ENCODE measurements at places on chromosomes 1 and 21. TPM values are rescaled to one million over a fixed set of nuclear protein-coding genes. Genes with fewer than 3 reads are reported as not detected.

GRCh38 chr1:164803366-164803765 is 244.4 kb downstream of the PBX1 start:
- no peak for DNase-seq
- H3K4me3 ChIP-seq, result no peak overlapping the region
- no peaks in the 10 kb centered on the region for H3K36me3 ChIP-seq
- H3K27me3 ChIP-seq, result no peaks in the 10 kb centered on the region

GRCh38 chr1:33306653-33307493 is 14.0 kb downstream of the A3GALT2 start:
- DNase-seq, result no peak
- peaks cover 7% of the 10 kb centered on the region for H3K4me1 ChIP-seq

DNA sequence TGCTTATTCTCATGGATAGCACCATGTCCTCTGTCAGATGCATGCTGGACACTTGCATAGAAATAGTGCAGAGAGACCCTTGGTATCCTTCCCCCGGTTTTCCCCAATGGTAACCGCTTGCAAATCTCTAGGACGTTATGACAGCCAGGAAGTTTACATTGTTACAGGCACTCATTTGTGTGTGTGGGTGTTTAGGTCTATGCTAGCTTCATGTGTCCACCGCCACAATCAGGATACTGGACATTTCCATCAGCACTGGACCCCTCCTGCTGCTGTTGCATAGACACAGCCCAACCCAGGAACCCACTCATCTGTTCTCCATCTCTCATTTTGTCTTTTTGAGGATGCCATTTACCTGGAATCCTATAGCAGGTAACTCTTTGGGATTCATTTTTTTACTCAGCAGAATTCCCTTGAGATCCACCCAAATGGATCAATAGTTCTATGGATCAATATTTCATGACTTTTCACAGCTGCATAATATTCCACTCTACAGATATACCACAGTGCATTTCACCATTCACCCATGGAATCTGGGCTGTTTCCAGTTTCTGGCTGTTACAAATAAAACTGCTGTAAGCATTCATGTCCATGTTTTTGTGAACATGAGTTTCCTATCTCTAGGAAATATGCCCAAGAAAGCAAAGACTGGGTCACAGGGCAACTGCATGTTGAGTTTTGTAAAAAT is 6.6 kb upstream of the WNT9A start:
- H3K4me3 ChIP-seq, result no peak overlapping the region
- H3K4me1 ChIP-seq, result no peaks in the 10 kb centered on the region
- no peaks in the 10 kb centered on the region for H3K36me3 ChIP-seq
- no peak overlapping the region for H3K27ac ChIP-seq
- H3K27me3 ChIP-seq, result peaks cover 23% of the 10 kb centered on the region
- DNase-seq, result no peak

GRCh38 chr1:30704271-30704670 is 19.1 kb downstream of the MATN1 start:
- no peak overlapping the region for H3K27ac ChIP-seq
- no peaks in the 10 kb centered on the region for H3K36me3 ChIP-seq
- no peaks in the 10 kb centered on the region for H3K4me1 ChIP-seq
- peaks cover 2% of the 10 kb centered on the region for H3K27me3 ChIP-seq
- H3K4me3 ChIP-seq, result no peak overlapping the region

DNA sequence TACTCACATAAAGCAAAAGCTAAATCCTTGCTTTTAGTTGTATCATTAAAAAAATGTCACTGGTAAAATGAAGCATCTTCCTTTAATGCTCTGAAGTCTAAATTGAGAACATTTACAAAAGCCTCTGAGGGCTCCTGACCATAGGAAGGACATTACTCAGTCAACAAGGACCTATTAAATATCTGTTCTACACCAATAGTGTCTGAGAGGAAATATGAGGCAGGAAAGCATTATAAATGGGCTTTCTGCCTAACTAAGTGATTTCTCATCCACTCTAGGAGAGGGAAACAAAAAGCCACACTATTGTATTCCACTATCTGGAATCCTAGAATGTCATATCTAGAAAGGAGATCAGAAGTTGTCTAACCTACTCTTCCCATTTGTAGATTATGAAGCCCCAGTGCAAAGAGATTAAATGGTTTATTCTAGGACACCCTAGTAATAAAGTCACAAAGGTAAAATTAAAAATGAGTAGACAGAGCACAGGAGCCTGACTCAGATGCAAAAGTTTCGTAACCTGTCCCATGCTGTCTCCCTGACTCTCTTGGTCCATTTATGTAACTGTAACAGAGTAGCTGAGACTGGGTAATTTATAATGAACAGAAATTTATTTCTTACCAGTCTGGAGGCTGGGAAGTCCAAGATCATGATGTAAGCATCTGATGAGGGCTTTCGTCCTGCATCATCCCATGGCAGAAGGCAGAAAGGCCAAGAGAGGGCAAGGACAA is 17.6 kb downstream of the RGS1 start:
- H3K4me3 ChIP-seq, result no peak overlapping the region
- H3K4me1 ChIP-seq, result no peaks in the 10 kb centered on the region
- no peaks in the 10 kb centered on the region for H3K36me3 ChIP-seq
- H3K27me3 ChIP-seq, result peaks cover 1% of the 10 kb centered on the region
- no peak overlapping the region for H3K27ac ChIP-seq

- DNase-seq, result no peak
- H3K4me3 ChIP-seq, result no peak within 1 kb of the TSS
- no peaks in the 10 kb centered on the region for H3K4me1 ChIP-seq
- peaks cover 18% of the 10 kb centered on the region for H3K27me3 ChIP-seq
- H3K27ac ChIP-seq, result no peak within 1 kb of the TSS
These were observed at the start of gene TSPEAR for GRCh38 chr21:44711327-44712202. TSS of gene TSPEAR (minus strand) at chr21:44711572. CDS start at chr21:44711514, 58 bp downstream.

GRCh38 chr21:33124889-33125288 is 54.9 kb downstream of the OLIG1 start:
- no peak for DNase-seq
- no peak overlapping the region for H3K27ac ChIP-seq
- H3K36me3 ChIP-seq, result no peaks in the 10 kb centered on the region

DNA sequence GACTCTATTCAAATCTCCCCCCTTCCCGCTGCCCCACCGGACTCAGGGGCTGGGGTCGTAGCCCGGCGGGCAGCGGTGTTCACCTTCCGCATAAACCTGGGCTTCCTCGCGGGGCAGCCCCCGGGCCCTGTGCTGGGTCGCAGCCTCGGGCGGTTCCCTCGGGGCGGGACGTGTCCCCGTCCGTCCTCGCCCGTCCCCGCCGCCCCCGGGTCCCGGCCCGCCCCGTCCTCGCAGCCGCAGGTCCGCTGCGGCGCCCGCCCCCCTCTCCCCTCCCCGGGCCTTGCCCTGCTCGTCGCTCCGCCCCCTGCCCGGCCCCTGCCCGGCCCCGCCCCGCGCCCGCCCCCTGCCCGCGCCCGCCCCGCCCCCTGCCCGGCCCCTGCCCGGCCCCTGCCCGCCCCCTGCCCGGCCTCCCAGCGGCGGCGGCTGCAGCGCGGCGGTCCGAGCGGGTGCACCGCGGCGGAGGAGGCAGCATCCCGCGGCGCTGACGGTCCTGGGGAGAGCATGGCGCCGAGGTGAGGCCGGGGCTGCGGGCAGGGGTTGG is at the start of gene COL18A1:
TSS of gene COL18A1 (plus strand) at position 436 of the 541 bp plus-strand sequence. CDS start at position 502, 66 bp downstream.
- H3K27ac ChIP-seq, result no peak within 1 kb of the TSS
- DNase-seq, result no peak
- no peak within 1 kb of the TSS for H3K4me3 ChIP-seq
- peaks cover 15% of the 10 kb centered on the region for H3K4me1 ChIP-seq
- H3K27me3 ChIP-seq, result peaks cover 25% of the 10 kb centered on the region
- no peaks in the 10 kb centered on the region for H3K36me3 ChIP-seq

- no peaks in the 10 kb centered on the region for H3K27me3 ChIP-seq
- H3K36me3 ChIP-seq, result no peaks in the 10 kb centered on the region
- H3K4me3 ChIP-seq, result no peak overlapping the region
These were observed 303.6 kb downstream of the LMX1A start for GRCh38 chr1:165052936-165053335.

GRCh38 chr1:42730988-42731387 is 9.0 kb downstream of the CLDN19 start:
- no peaks in the 10 kb centered on the region for H3K36me3 ChIP-seq
- H3K27ac ChIP-seq, result no peak overlapping the region
- H3K4me1 ChIP-seq, result no peaks in the 10 kb centered on the region
- H3K4me3 ChIP-seq, result no peak overlapping the region
- no peaks in the 10 kb centered on the region for H3K27me3 ChIP-seq

DNA sequence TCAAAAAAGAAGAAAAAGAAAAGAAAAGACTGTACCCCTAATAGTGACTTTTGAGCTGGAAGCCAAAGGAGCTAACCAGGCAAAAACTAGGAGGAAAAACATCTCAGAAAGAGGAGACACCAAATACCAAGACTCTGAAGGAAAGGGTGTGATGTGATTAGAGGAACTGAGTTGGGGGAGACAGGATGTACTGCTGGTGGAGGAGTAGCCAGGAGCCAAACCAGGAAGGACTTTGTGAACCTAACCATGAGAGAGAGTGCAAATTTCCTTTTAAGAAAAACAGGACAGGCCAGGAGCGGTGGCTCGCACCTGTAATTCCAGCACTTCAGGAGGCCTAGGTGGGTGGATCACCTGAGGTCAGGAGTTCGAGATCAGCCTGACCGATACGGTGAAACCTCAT is 4.1 kb upstream of the RBP7 start:
- no peak overlapping the region for H3K4me3 ChIP-seq
- peaks cover 17% of the 10 kb centered on the region for H3K4me1 ChIP-seq
- H3K27ac ChIP-seq, result no peak overlapping the region
- H3K36me3 ChIP-seq, result no peaks in the 10 kb centered on the region
- DNase-seq, result no peak

- H3K36me3 ChIP-seq, result no peaks in the 10 kb centered on the region
- no peaks in the 10 kb centered on the region for H3K4me1 ChIP-seq
- H3K27ac ChIP-seq, result no peak overlapping the region
- DNase-seq, result no peak
These were observed 134.7 kb downstream of the HLX start for GRCh38 chr1:221013691-221014660.

DNA sequence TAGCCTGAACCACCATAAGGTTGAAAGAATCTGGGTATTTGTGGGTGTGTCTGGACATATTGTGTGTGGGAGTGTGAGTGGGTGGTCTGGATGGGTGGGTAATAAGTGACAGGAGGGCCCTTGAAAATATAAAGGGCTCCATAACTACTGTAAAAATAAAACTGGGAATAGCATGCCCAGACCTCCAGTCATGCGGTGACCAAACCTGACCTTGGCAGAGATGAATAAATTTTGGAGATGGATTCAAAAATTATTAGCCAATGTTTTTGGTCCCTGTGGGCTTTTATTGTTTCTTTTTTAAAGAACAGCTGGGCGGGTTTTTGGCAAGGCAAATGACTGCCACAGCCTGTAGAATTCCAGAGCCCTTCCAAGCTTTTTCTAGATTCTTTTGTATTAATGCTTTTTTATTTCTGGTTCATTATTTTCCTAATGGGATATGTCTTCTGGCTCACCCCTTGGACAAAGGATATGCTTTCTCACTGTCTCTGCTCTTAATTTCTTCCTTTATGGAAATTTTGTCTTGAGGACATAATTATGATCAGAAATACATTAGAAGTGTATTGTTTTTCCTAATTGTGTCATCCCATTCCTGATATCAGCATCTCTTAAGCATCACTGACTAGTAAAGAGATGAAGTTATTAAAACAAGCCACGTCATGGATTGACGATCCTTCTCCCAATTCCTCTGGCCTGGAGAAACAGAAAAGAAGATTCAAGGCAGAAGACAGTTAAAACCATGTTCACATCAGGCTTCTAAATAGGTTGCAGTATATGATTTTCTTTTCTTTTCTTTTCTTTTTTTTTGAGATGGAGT is 69.5 kb downstream of the NTMT2 start:
- H3K4me3 ChIP-seq, result no peak overlapping the region
- no peak overlapping the region for H3K27ac ChIP-seq
- H3K36me3 ChIP-seq, result no peaks in the 10 kb centered on the region
- DNase-seq, result no peak
- peaks cover 2% of the 10 kb centered on the region for H3K27me3 ChIP-seq

DNA sequence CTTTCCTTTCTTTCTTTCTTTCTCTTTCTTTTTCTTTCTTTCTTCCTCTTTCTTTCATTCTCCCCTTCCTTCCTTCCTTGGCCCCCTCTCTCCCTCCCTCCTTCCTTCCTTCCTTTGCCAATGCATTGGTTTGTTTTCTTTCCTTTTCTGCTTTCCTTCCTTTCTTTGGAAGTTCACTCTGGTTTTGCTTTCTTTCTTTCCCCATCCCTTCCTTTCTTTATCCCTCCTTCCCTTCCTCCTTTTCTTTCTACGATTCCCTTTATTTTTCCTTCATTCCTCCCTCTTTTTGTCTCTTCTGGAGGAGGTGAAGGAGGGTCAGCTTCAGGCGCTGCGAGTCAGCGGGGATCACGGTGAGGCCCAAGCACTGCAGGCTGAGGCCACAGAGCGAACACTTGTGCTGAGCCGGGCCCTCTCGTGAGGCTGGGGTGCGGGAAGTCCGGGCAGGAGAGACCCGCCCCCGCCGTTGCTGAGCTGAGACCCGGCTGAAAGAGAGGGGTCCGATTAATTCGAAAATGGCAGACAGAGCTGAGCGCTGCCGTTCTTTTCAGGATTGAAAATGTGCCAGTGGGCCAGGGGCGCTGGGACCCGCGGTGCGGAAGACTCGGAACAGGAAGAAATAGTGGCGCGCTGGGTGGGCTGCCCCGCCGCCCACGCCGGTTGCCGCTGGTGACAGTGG is 1.5 kb downstream of the SIM2 start:
- no peaks in the 10 kb centered on the region for H3K4me1 ChIP-seq
- H3K27me3 ChIP-seq, result peaks cover 25% of the 10 kb centered on the region
- H3K27ac ChIP-seq, result no peak overlapping the region
- no peak for DNase-seq

DNA sequence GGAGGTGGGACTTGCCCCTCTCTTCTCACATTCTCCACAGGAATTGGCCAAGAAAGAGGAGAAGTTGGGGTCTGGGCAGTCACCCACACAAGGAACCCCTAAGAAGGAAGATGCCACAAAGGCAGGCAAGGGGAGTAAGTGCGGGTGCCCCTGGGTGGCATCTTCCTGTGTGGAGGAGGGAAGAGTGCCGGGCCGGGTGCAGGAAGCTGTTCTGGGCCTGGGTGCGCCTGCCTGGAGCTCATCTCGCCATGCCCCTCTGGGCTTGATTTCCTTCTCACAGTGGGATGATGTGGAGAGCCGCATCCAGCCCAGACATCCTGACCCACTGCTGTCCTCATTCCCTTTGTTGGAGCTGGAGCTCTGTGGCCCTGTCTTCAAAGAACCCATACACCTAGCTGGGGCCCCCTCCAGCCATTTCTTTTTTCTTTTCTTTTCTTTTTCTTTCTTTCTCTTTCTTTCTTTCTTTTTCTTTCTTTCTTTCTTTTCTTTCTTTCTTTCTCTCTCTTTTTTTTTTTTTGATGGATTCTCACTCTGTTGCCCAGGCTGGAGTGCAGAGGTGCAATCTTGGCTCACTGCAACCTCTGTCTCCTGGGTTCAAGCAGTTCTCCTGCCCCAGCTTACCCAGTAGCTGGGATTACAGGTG is 9.3 kb downstream of the LRRC71 start:
- H3K27ac ChIP-seq, result no peak overlapping the region
- no peak overlapping the region for H3K4me3 ChIP-seq

The FTCD gene
- not detected for polyA plus RNA-seq

The RHD gene
- polyA plus RNA-seq, result 0.48 TPM

The DMRTA2 gene
- polyA plus RNA-seq, result not detected

The C1orf94 gene
- not detected for polyA plus RNA-seq

The TMPRSS2 gene
- polyA plus RNA-seq, result not detected

The IQCC gene
- 0.68 TPM for polyA plus RNA-seq

The TTF2 gene
- polyA plus RNA-seq, result 13.0 TPM

The STIL gene
- 0.64 TPM for polyA plus RNA-seq

The IGSF21 gene
- polyA plus RNA-seq, result not detected

The SLC26A9 gene
- polyA plus RNA-seq, result not detected

The LCE2A gene
- polyA plus RNA-seq, result not detected

The AKR1A1 gene
- 117 TPM for polyA plus RNA-seq

All from CD4-positive, CD25-positive, alpha-beta regulatory T cell (primary cell).